ENCODE measurements at places on chromosomes 5 and 9.

- DNase-seq, result no peak
Observed at GRCh38 chr5:135533794-135534193, 2.0 kb downstream of the NEUROG1 start.

GRCh38 chr9:89801341-89801740 lies 196.5 kb downstream of the GADD45G start:
- no peak for DNase-seq

DNA sequence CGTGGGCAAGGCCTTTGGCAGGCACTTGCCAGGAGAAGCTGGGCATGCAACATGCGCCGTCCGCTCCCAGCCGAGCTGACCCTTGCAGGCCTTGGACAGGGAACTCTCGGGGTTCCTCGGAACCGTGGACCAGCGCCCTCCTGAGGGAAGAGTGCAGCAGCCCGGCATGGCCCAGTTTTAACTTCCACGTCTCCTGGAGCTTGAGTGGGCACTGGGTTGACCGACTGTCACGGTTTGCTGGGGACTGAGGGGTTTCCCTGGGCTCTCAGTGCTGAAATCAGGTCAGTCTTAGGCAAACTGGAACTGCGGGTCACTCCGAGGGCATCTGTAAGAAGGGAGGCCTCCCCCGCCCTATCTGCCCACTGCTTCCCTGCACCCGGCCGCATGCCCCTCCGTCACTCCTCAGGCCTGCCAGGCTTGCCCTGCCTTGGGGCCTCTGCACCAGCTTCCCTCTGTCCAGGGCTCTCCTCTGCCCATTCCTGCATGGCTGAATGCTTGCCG lies 87.0 kb upstream of the PHYKPL start:
- no peak for DNase-seq

DNA sequence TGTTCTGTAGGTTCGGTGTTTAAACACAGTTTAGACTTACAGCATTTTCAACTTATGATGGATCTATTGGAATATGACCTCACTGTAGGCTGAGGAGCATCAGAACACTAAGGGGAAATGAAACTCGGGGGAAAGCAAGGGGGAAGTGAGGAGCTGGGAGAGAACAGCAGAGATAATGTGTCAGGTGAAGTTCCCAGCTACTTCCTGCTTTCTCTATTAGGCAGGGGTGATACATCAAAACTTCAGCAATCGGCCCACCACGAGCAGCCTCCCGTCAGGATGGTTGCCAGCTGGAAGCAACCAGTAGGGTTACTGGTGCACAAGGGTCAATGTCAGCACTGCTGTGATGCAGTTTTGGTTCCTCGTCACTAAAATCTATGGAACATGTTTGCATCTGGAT lies 34.3 kb downstream of the FAT2 start:
- no peak for DNase-seq

- DNase-seq, result no peak
Observed at GRCh38 chr5:172533399-172534228, 79.3 kb upstream of the SH3PXD2B start.
